ENCODE measurements at places on chromosomes 6 and 20. TPM values are rescaled to one million over a fixed set of nuclear protein-coding genes. Genes with fewer than 3 reads are reported as not detected.

C2 gene
- not detected for total RNA-seq

DNA sequence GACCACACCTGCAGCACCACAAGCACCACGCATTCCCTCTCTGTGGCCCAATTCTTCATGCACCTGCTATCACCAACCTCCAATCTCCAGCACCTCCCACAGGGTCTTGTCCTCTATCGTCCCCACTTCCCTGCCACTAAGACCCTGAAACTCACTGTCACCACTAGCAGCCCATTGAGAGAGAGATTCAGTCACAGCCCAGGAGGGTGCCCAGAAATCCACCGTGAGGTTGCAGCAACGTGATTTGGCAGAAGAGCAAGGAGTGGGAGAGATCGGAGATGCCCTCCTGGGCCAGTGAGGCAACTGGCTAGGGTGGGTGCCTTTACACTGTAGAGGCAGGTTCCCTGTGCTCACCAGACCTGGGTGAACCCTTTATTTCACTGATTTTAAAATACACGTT is 90.1 kb downstream of the ANKRD60 start:
- DNase-seq = no peak

- no peak for DNase-seq
These were observed 22.7 kb downstream of the MCM8 start for GRCh38 chr20:5973172-5973571.

GRCh38 chr6:294656-295565 is 2.6 kb downstream of the DUSP22 start:
- no peak for DNase-seq

CTAGE9 gene
- not detected for total RNA-seq

DNA sequence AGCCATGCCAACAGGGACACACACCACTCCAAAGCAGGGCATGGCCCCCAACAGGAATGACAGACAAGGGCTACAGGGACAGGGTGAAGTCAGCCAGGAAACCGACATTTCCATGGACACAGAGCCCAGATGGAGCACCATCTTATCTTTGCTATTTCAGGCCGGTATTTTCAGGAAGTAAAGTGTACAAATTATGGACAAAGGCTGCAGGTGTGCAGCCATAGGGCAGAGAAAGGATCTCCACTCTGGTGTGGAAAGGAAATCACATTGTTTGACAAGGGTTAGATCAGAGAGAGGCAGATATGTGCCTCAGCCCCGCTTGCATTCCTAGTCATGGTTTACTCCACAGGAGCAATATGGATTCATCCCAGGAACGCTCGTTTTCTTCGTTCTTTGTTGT is 81.7 kb upstream of the SLC22A23 start:
- DNase-seq = no peak

DNA sequence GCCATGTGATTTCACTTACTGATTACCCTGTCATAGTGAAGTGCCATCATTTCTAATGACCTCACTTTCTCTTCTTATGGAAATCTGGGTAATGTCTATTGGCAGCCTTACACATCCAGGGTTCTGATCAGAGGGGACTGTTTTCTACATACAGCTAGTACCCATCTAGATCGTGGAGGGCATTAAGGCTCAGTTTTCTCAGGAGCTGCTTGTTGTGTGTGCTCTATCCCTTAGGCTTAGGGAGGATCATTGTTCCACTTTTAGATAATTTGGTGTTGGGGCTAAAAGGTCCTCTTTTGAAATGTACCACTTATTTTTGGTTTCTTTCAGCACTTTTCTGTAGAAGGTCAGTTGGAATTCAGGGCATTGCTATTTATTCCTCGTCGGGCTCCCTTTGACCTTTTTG is 3.8 kb downstream of the HSP90AB1 start:
- DNase-seq = no peak

Measured in A172 (cell line).